Activated naive CD4-positive, alpha-beta T cell treated with anti-CD3 and anti-CD28 coated beads, Interleukin-2, amount 50 U/mL, for 16 hours (primary cell): ENCODE measurements at places on chromosomes 6 and 20.

- no peak for DNase-seq
These were observed 84.3 kb upstream of the RALY start for GRCh38 chr20:33909331-33909921.

DNA sequence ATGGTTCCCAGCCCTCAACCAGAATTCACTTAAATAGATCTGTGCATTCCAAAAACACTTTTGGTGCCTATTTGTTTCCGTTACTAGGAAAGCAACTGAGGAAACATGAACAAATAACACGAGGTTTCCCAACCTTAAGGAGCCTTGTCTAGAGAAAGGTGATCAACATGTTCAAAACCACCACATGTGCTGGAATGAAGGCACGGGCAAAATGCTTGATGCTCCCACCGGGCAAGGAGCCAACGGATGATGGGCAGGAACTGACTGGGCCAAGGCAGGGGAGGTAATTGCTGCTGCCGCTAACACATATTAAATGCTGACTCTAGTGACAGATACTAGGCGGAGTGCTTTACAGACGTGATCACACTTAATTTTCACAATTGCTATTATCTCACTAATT is 2.5 kb downstream of the MYLK4 start:
- no peak for DNase-seq

DNA sequence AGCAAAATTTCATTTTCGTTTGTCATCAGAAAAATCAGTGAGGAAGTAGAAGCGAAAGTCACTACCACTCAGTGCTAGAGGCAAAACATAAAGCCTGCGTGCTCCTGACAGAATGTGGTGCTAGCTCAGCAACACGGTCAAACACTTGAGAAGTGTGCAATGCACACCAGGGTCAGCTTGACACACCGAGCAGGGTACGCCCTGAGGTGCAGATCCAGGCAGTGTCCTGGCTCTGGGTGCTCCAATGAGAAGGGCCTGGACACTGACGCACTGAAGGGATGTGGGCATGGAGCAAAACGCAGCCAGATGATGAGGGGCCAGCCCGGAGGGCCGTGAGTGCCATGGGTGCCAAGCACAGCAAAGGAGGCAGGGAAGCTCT is 5.9 kb downstream of the RNASET2 start:
- peak; percentile 31 for DNase-seq

DNA sequence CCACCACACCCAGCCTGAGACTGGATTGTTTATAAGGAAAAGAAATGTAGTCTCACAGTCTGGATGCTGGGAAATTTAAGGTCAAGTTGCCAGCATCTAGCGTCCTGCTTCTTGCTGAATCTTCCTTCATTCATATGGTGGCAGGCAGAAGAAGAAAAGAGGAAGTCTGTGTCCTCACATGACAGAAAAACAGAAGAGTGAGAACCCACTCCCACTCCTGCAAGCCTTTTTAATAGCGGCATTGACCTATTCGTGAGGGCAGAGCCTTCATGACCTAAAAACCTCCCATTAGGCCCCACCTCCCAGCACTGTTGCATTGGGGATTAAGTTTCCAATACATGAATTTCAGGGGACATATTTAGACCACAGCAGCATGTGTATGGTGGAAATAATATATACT is 160.8 kb upstream of the BMP2 start:
- DNase-seq: no peak

DNA sequence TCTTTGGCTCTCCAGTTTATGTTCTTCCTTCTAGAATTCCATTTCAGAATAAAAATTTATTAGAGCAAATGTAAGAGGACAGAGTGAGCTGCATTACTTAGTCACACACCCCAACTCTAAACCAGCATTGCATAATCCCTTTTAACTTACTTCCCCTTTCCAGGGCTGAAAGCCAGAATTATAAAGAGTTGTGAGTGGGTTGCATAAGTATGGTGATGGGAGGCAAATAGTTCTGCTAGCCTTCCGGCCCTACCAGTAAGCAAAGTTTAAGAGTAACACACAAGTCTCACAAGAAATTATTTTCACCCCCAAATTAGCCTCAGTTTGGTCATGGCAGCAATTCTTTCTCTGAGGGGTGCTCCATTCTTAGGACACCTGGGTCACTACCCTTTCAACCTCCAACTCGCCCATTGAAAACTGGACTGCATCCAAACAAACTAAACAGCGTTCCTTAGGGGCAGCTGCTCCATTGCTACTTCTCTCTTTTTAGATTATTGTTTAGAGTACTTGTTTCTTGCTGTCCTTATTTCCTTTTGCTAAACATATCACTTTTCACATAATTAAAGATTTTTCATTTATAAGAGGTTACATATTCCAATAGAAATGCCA is 1.6 kb downstream of the KIAA0408 start:
- DNase-seq: no peak

DNA sequence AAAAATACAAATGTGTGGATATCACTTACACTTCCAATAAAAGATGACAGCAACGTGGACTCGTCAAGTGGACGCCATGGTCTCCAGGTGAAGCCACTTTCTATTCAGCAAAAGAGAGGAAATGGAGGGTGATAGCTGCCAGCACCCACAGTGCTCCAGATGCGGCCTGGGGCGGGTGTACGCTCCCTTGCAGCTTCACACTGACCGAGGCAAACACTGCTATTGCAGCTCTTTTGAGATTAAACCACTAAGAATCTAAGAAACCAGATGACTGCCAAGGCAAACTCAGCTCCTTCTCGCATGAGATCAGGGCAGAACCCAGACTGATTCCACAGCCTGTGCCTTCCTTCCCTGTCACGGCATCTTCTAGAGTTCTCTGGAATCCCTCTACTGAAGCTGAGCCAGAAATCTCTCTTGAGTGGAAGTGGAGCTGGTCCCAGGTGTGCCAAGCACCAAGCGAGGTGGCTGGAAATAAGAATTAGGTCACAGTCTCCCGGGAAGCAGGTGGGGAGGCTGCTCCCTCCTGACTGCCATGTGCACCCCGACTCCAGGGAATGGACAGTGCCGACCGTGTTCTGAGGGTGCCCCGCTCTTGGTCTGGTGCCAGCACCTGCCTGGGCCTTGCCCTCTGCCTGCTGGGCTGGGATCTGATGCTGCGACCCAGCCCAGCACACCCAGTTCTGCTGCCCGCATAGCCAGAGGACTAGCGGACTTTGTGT is 90.1 kb upstream of the AFDN start:
- DNase-seq: no peak

- no peak for DNase-seq
These were observed 26.9 kb upstream of the MRPS18A start for GRCh38 chr6:43714311-43715055.

DNA sequence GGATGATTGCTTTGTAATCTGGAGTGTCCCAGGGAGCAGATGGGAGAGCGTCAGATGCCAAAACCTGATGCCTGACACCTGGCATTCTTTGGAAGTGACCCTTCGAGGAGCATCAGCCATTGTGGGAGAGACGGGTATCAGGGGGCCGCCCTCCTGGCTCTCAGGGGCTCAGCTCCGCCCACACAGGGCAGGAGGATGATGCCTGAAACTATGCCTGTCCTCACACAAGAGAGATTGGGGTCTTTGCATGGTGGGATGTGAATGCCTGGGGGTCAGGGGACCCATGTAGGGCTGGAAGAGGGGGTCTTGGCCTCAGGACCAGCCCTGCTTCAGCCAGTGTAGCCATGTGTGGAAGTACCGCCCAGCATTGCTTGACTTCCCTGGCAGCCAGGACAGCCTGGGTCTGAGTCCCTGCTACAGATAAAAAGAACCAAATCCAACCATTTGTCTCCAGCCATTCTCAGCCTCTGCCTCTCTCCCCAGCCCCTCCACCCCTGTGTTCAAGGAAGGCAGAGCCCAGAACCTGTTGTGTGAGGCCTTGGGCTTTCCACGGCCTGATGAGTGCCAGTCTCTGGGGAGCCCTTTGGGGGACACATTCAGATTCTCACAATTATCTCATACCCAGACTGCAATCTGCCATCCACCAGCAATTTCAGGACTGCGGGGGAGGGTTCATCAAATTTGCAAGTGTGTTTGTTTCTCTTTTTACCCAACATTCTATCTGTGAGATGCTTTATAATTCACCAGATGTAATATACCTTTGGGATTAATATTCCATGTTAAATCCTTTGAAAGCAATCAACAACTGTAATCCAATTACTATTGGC is 371.2 kb downstream of the PREX1 start:
- no peak for DNase-seq

- no peak for DNase-seq
These were observed 121.1 kb upstream of the HDGFL1 start for GRCh38 chr6:22448291-22448711.

GRCh38 chr20:5096463-5096862 is 23.3 kb downstream of the PCNA start:
- DNase-seq: no peak

DNA sequence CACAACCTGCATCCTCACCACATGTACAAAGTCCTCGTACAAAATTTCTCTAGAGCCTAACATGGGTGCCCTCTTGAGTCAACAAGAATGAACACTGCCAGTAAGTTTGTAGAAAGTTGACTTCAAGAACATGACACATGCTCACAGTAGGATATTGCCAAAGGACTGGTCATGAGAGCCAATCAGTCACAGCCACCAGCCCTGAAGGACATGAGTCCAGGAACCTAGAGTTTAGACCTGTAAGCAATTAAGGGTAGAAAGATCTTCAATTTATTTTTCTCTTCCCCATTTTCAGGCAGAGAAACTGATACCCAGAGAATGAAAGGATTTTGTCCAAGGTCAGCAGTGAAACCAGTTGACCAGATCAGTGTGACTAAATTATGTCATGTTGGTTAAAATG is 96.1 kb downstream of the MAFB start:
- no peak for DNase-seq

GRCh38 chr20:61291166-61291829 is 39.2 kb downstream of the CDH4 start:
- no peak for DNase-seq

DNA sequence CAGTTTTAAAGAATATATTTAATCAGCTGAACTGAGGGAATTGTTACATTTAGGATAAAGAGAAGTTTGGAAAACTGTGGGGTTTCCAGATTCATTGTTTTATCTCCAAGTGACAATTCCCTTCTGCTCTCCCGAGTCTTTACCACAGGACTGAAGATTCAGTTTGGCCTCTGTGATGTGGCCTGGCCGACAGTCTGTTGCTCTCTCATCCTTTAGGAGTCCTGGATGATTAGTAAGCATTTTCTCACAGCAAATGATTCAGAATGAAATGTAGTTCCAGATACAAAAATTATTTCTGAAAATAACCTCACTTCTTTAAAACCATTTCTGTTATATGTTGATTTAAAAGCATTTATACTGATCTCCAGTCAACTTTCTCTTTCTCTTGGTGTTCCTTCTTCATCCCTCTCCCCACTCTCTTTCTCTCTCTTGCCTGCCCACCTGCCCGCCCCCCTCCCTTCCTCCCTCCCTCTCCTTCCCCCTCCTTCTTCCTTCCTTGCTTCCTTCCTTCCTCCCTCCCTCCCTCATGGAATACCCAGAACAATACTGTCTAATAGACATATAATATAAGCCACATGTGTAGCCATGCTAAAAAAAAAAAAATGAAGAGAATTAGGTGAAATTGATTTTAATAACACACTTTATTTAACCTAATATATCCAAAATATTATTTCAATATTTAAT is 254.9 kb downstream of the PRL start:
- DNase-seq: no peak

DNA sequence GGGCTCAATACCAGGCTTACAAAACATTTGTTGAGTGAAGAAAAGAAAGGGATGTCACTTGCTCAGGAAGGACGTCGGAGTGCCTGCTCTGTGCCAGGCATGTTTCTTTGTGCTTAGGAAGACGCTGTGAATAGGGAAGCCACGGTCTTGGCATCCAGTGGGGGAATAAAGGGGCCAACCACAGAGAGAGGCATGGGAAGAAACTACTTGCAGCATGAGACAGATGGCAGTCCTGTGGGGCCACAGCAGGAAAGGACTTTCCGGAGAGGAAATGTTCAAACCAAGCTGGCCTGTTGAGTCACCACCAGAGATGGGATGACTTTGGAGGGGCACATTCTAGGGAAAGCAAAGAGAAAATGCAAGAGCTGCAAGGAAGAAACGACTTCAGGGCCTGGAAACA is 173.2 kb downstream of the CDH26 start:
- DNase-seq: no peak

GRCh38 chr6:44002593-44003344 is 124.5 kb downstream of the MRPL14 start:
- DNase-seq: peak; percentile 69

DNA sequence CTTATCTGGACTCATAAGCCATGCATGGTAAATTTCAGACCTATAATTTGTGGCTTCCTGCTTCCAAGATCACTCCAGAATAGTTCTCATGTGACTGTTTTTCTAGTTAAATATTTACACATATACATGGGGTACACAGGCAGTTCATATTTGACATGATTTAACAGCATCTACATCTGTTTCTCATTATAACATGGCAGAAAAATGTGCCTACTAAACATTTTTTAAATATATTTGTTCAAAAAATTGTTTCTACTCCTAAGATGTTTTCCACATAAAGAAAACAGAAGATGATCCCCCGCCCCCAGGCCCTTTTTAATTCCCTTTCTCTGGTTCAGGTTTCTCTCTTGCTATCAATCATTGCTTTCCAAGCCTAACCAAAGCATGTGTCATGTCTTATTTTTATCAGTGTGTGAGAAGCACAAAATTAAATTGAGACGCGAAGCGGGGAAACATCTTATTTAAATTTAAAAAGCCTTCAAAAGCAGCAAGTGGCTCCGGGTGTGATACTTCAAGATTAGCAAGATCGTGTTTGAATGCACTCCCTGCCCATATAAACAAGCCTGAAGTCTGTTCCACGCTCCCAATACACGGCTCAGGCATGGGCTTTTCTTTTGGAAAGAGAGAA is 37.3 kb downstream of the IPCEF1 start:
- DNase-seq: no peak

DNA sequence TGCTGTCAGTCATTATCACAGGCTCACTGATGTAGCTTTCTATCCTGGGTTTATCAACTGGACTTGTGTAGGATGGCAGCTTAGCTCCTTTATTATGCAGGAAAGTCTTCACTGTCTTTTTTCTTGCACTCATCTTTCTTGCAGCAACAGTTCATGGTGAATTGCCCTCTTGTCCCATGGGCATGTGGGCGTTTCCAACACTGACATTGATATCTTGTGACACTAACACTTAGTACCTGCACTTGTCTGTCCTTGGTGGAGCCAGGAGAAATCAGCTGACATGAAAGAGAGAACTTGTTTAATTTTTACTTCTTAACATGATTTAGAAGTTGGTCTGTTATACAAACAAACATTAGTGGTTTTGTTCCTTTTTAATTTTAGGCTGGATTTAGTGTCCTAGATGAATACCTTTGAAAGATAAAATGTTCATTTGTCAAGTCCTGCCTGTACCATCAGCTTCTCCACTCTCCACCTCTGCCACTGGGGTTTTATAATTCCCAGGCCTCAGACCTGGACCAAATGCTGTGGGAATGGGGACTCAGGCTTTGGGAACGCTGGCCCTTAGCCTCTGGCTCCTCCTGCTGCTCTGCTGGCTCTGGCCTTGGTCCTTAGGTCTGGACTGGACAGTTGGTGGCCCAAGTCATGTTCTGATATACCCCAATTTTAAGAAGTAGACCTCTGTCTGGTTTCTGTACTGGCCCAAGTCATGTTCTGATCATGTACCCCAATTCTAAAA is 161.0 kb upstream of the LAMP5 start:
- no peak for DNase-seq
